Activated CD8-positive, alpha-beta memory T cell treated with anti-CD3 and anti-CD28 coated beads, Interleukin-2, amount 10 ng/mL, durations not matched to agents 7 days and 5 days (primary cell): ENCODE measurements at places on chromosomes 1 and 21.
A peak's percentile ranks its signal among the peaks of the same experiment; 100 is the strongest.

GRCh38 chr21:39852021-39852721 lies 15.1 kb upstream of the PCP4 start:
- DNase-seq = no peak

DNA sequence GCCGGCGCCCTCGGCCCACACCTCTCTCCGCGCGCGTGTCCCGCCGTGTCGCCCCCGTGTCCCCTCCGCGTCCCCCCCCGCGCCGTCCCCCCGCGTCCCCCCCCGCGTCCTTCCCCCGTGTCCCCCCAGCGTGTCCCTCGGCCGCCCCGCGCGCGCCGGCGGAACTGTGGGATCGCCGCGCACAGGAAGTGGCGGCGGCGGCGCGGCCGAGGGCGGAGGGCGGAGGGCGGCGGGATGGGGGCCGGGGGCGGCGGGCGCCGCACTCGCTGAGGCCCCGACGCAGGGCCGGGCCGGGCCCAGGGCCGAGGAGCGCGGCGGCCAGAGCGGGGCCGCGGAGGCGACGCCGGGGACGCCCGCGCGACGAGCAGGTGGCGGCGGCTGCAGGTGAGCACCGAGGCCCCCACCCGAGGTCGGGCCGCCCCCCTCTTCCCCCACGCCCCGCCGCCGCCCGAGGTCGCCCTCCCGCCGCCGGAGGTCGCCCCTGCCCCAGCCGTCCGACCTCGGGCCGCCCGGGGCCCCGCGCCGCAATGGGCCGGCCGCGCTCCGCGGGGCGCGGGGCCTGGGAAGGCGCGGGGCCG lies at the start of gene AGPAT3:
Gene AGPAT3, plus strand, starts transcription at position 262 of the 578 bp plus-strand sequence. CDS start 94,459 bp downstream, outside the sequence.
- DNase-seq = no peak

DNA sequence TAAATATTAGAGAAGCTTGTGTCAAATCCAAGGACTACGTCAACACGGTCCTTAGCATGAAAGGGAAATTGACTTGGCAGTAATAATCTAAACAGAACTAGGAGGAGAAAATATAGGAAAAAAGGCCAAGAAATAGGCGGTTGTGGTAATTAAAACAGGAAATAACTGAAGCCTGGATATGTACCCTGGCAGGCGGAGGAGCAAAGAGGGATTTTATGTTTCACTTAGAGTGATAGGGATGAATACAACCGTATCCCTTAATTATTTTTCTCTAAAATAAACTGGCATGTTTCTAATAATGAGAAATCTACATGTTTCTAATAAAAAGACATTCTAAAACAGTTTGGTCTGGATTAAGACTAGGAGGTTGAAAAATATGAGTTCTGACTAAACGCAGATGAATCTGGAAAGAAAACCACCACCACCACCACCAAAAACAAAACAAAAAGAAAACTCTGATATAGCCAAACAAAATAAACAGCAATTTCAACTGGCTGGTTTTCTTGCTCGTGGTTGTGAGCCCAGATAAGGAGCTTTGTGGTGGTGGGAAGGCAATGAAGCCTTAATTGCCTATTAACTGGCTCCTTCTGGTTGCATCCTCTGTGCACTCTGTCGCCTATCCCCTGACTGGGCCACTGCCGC lies 334.2 kb upstream of the SNX7 start:
- DNase-seq = no peak

DNA sequence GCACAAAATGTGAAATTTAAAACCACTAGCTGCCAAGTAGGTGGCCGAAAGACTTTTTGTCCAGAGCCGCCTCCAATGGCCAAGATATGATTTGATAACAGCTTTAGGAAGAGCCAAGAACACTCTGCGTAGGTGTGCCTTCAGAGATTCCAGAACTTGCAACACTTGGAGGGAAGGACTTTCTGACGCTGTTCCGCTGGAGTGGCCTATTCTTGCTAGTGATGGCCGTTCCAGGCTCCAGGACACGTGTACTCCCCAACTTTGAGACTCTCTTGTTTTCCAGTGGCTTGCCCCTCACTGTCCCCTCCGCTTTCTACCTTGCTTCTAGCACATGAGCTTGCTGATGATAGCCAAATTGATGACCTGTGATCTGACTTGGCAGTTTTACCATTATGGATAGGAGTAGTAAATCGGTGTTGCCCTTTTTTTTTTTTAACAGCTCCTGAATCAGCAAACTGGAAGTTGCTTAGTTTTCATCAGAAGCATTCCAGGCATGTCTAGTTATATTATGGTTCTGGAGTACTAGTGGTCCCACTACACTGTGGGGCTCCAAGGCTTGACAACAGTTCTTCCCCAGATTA lies 1.0 kb downstream of the PRDX6 start:
- DNase-seq = no peak

- no peak for DNase-seq
Measured at GRCh38 chr1:53260631-53261247, 22.4 kb upstream of the MAGOH start.

- no peak for DNase-seq
Measured at GRCh38 chr1:20446796-20447195, 39.2 kb downstream of the CAMK2N1 start.

DNA sequence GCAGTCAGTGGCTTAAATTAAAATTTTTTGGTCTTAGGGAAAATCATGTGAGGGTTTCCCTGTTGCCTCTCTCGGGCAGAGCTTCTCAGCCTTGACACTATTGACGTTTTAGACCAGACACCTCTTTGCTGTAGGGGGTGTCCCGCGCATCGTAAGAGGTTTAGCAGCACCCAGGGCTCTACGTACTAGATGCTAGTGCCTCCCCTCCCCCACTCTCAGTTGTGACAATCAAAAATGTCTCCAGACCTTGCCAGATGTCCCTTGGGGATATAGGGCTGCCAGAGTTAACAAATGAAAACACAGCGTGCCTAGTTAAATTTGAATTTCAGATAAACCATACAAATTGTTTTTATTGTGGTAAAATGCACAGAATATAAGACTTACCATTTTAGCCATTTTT lies 293.3 kb downstream of the DISC1 start:
- DNase-seq = no peak

GRCh38 chr1:2411801-2412394 lies 466 bp downstream of the PEX10 start:
- DNase-seq = no peak

DNA sequence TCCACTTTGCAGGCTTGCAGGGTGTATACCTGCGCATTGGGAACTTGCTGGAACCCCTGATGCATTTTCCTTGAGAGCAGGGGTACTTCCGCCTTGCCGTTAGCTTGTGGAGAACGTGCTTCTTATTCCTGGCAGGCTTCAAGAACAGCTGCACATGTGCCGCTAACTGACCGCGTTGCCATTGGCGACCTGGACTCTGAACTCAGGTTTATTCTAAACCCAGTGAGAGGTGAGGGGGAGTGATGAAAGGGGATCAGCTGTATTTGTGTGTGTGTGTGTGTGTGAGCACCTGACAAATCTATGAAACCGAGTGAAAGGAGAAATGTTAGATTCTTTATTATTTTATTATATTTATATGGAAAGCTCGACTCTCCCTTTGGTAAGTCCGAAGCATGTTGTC lies 128.6 kb downstream of the HUNK start:
- no peak for DNase-seq

GRCh38 chr1:60228041-60228491 lies 154.5 kb upstream of the C1orf87 start:
- DNase-seq = no peak

DNA sequence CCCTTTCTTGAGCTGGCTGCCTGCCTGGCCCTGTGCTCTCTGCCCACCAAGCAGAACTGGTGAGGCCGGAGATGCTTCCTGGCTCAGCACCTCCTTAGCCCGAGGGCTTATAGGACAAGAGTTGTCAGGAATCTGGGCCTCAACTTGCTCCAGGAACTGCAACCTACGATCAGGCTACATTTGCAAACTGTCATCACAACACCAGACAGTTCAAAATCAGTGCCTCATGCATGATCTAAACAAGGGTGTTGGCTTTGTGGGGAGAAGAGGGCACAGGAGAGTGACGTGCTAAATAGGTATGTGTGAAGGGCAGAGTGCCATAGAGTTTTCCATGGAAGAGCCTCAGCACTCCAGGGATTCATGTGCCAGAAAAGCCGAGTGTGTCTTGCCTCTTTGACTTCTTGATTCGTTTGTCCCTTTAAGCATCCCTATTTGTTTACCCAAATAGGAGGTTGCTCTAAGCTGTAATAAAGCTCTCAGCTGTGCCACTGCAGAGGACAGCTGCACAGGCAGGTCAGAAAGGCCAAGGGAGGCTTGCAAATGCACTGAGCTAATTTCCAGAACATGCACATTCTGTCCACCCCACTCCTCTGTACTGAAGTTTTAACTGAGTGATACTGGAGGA lies 30.2 kb upstream of the NEK2 start:
- DNase-seq = no peak

DNA sequence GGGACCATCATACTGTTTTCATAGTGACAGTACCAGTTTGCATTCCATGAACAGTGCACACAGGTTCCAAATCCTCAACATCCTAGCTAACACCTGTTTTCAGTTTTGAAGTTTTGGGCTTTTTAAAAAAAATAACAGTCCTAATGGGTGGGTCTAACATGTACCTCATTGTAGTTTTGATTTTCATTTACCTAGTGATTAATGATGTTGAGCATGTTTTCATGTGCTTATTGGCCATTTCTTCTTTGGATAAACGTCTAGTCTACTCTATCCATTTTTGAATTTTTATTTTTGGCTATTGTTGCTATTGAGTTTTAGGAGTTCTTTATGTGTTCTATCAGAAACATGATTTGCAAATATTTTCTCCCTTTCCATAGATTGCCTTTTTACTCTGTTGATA lies 3.4 kb downstream of the GBP6 start:
- no peak for DNase-seq

- DNase-seq = peak; percentile 46
Measured at GRCh38 chr1:78645723-78646122, 3.9 kb upstream of the IFI44 start.

DNA sequence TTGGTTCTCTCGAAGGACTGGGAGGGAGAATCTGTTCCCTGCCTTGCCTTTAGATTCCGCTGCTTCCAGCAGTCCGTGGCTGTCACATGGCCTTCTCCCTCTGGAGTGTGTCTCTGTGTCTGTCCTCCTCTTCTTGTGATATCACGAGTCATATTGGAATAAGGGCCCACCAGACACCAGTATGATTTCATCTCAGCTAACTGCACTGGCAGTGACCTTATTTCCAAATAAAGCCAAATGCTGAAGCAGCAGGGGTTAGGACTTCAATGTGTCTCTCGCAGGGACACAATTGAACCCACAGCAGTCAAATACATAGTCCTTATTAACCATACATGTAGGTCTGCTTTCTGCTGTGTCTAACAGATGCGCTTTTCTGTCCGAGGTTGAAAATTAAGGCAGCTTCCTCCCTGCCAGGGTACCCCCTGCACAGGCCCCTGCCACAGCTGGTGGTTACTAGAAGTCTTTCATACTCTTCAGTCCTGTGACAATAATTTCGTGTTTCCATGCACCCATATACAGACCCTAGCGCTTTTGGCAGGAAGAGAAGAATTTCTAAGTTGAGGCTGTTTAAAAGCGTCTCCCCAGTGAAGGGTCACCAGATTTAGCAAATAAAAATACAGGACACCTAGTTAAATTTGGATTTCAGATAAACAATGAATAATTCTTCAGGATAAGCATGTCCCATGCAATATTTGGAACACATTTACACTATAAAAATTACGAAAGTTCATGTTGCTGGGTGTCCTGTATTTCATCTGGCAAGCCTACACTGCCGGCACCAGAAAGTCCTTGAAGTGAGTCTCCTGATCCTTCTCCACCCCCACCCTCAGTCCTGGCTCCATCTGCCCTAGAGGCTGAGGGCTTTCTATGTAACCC lies 182.1 kb downstream of the ETS2 start:
- DNase-seq = no peak

GRCh38 chr1:51750729-51751128 lies 127.8 kb downstream of the NRDC start:
- DNase-seq = no peak

- no peak for DNase-seq
Measured at GRCh38 chr1:42052072-42052699, 101.0 kb upstream of the GUCA2B start.

GRCh38 chr1:1625824-1626206 lies 6.2 kb upstream of the MMP23B start:
- peak; percentile 39 for DNase-seq

DNA sequence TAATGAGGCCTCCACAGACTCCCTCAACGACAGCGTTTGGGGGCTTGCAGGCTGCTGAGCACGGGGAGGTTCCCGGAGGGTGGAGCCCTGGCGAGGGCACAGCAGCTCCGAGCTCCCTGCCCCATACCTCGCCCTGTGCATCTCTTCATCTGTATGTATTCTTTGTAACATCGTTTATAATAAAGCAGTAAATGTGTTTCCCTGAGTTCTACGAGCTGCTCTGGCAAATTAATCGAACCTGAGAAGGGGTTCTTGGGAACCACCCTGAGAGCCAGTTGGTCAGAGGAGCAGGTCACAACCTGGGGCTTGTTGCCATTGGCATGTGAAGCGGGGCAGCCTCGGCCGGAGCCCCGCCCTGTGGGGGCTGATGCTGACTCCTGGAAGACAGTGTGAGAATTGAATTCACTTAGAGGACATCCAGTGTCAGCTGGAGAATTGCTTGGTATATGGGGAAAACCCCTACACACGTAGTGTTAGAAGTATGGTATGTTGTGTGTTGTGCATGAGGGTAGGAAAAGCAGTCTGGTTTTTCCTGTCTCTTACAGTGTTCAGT lies 11.5 kb downstream of the SLC37A1 start:
- no peak for DNase-seq

- DNase-seq = no peak
Measured at GRCh38 chr1:35220976-35221375, 28.0 kb upstream of the SFPQ start.

- no peak for DNase-seq
Measured at GRCh38 chr1:95655321-95656020, 421.5 kb downstream of the RWDD3 start.

DNA sequence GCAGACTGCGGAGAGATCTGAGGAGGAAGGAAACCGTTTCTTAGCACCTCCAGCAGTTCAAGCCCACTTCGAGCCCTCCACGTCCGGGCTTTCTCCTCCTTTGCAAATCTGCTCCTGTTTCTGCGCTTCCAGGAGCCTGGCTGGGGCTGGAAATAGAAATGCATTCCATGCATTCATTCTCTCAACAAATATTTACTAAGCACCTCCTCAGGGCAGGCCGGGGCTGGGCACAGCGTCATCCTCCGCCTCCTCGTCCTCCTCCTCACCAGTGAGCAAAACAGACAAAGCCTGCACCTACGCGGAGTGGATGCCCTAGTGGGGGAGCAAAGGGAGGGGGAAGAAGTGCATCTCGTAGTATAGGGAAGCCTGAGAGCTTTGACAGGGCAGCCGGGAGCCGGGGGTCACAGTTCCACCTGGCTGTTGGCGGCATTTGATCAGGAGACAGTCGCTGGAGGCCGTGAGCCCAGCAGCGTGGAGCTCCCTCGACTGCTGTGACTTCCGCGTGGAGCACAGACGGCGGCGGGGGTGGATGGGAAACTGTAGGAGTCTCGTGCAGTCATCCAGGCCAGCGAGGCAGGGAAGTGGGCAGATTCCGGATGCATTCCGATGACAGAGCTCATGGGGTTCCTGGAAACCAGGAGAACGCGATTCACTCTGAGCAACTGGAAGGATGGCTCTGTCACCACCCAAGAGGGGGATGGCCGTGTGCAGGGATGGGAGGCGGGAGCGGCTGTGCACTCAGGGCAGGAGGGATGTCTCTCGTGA lies 93.5 kb downstream of the SIK1 start:
- no peak for DNase-seq
